ENCODE measurements at places on chromosomes 2 and 18. TPM values are rescaled to one million over a fixed set of nuclear protein-coding genes. Genes with fewer than 3 reads are reported as not detected.

Gene POMC
- 4.2 TPM for total RNA-seq

Gene OSR1
- not detected for total RNA-seq

Gene LCT
- total RNA-seq: 0.02 TPM

Gene RGPD4
- 0.05 TPM for total RNA-seq

DNA sequence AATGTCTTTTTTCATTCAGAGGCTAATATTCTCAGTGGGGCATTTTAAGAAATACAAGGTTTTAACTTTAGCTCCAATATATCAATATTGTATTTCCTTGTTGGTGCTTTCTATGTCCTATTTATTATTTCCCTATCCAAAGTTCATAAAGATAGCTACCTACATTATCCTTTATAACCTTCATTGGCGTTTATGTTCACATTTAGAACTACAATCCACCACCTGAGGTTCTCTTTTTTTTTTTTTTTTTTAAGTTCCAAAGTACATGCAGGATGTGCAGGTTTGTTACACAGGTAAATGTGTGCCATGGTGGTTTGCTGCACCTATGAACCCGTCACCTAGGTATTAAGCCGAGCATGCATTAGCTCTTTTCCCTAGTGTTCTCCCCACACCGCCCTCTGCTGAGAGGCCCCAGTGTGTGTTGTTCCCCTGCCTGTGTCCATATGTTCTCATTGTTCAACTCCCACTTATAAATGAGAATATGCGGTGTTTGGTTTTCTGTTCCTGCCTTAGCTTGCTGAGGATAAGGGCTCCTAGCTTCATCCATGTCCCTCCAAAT lies 694.6 kb downstream of the SUCLG1 start:
- no peak for DNase-seq

- DNase-seq: no peak
Measured at GRCh38 chr2:10965241-10965843, 53.6 kb downstream of the KCNF1 start.

Data from activated CD4-positive, alpha-beta memory T cell treated with anti-CD3 and anti-CD28 coated beads for 36 hours (primary cell).